SW480 (cell line): ENCODE measurements at places on chromosomes 6 and 20.

- no peak for DNase-seq
Measured at GRCh38 chr6:135901774-135902524, 50.4 kb downstream of the PDE7B start.

GRCh38 chr6:85283436-85283835 is 166.4 kb upstream of the NT5E start:
- no peak for DNase-seq

- DNase-seq: no peak
Measured at GRCh38 chr6:38673397-38674165, 29.4 kb downstream of the GLO1 start.

DNA sequence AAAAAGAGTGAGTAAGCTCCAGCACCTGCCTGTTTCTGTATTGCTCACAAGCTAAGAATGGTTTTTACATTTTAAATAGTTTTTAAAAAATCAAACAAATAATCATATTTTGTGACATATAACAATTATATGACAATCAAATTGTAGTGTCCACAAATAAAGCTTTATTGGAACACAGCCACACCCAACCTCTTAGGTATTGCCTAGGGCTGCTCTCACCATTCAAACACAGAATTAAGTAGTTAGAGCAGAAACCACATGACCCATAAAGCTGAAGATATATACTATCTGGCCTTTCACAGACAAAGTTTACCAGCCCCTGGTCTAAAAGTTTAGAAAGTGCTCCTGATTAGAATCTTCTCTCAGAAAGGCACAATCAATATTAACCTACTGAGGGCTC is 11.2 kb downstream of the TNFRSF21 start:
- no peak for DNase-seq

DNA sequence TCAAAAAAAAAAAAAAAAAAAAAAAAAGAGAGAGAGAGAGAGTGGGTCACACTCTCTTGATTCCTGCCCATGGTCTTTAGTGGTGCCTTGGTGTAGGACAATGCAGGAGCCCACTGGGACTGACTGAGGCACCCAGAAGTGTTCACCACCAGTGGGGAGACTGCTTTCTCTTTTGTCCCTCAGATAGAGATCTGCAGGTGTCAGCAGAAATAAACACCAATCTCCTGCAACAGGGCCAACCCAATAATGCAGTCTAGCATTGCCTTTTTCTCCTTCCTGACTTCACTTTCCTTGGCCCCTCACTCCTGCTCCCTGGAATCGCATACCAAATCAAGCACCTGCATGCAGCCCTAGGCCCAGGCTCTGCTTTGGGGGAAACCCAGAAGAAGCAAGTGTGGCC is 39.0 kb upstream of the CCDC28A start:
- DNase-seq: no peak

- no peak for DNase-seq
Measured at GRCh38 chr6:157962601-157963302, 18.9 kb upstream of the SYNJ2 start.

DNA sequence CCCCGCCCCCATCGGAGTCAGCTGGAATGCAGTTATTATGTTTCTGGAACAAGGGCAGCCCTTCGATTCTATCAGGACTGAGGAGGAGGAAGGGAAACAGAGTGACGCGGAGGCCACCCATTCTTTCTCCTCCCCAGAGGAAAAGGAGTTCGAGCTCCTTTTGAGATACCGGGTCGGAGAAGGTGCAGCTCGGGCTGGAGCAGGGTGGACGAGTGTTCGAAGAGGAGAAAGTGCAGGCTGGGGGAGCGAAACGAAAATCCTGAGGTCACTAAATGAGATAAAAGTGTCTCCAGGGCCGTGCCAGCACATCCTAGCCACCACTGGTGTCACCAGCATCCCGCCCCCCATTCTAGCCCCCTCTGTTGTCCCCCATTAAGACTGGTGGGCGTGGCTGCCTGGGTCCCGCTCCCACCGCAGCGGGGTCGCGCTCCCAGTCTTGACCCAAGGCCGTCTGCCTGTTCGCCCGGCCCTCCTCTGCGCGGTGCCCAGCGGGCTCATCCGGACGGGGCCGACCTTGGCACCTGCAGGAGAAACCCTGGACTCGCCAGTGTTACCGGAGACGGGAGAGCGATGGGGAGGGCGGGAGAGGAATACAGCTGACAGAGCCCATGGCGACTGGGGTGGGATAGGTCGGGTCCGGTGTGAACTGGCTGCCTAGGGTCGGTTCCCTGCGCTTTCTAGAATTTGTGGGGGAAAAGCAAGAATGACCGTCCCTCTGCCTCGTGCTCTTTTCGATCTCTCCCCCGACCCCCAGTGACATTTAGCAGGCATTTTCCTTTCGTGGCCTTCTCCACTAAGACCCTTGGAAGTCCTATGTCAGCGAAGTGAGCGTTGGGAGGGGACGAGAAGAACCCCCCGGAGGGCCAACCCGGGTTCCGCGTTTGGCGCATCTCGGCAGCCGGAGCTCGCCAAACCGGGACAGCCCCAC is 16.2 kb downstream of the FOXA2 start:
- DNase-seq: no peak

DNA sequence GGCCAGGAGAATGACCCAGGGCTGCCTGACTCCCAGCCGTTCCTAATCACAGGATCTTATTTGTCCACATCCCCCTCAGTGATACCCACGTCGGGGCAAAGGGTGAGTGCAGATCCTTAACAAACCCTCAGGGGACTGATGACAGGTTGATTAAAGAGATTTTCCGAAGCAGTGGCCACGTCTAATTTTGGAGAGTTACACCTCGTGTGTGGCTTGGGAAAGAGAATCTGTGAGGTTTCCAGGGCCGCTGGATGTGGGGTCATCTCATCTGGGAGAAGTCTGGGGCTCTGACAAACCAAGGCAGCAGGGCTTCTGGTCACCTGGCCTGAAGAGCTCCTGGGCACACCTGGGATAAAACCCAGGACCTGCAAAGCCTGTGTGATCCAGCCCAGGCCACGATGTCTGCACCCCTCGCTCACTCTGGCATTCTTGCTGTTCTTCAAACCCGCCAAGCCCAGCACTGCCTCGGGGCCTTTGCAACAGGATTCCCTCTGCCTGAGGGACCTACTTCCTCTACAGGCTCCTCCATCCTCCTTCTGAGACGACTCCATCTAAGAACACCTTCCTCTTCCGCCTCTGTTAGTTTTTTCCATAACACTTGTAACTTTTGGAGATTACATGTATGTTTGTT is 4.7 kb downstream of the JPH2 start:
- no peak for DNase-seq

- no peak for DNase-seq
Measured at GRCh38 chr6:53641348-53641747, 24.2 kb downstream of the KLHL31 start.

DNA sequence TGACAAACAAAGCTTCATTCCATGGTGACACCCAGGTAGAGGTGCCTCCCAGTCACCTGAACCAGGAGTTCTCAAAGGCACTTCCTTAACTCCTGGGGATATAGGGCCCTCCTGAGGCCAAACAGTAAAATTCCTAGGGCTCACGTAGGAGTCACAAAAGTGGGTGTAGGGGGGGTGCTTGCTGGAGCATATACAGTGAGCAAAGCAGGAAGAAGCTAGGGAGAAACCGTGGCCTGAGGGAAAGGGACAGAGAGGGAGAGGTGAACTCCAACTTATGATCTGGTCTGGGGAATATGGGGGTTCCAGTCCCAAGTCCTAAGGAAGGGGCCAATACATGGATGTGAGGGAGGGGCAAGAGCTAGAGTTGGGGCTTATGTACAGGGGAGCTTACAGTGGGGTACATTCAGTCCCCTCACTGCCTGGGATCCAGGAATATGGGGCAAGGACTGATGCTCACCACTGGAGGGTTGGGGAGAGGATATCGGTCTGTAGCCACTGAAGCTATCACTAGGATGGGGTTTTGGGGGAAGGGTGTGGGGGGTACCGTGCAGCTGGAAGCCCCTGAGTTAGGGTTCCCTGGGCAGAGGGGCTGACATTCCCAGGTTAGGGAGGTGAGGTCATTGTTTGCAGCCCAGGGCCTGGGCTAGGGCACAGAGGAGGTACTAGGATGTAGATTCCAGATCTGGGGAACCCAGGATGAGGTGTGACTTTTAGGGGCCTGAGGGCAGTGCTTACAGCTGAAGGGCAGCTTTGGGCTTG is 950 bp downstream of the PEDS1 start:
- peak; percentile 57 for DNase-seq

DNA sequence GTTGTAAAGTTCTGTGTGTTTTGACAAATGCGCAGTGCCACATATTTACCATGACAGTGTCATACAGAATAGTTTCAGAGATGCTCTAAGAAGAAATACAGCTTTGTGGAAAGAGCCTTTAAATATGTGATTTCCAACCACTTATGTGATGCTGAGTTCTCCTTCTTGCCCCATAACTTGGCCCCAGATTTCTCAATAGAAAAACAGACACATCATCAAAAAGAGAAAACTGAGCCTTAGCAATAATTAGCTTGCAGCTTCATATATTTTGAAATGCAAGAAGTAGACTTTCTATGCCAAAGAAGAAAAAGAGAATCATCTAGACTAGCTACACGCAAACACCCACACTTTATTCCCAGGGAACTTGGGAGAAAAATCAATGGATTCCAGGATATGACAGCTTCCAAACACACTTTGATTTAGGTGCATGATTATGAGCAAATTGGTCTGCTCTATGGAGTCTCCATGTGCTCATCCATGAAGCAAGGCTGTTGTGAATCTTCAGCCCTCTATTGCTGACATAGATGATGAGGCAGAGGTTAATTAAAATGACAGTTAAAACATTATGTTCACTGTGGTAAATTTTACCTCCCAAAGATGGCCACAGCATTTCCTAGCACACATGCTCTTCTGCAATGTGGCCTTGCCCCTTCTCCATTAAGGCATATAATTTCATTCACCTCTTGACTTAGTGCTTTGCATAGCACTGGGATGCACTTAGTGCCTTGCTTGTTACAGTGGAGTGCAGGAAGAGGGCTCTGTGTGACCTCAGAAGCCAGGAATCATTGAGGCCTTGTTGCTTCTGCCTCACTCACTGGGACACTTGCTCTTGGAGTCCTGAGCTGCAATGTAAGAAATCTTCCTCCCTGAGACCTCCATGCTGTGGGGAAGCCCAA is 174.6 kb downstream of the SYNDIG1 start:
- no peak for DNase-seq

DNA sequence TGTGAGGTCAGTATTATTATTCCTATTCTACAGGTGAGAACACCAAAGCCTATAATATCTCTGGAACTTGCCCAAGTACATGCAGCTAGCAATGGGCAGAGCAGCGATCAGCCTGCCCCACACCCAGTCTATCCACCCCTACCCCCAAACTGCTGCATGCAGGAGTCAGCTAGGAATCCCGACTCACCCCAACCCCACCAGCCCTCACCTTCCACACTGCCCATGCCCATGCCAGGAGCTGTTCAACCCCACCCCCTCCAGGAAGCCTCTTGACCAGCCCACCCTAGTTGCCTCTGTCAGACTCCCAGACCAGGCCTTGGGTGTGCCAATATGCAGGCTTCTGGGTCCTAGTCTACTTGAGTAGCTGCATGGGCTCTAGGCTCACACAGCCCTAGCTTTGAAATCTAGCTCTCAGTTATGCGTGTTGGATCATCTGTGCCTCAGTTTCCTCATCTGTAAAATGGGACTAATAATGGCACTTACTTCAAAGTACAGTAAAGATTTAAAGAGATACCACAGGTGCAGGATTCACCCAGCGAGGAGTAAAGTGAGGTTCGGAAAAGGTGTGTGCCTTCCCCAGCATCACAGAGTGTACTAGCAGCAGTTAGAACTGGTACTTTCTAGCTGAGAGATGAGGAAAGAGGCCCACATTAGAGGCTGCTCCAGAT is 173.2 kb downstream of the VEGFA start:
- no peak for DNase-seq

DNA sequence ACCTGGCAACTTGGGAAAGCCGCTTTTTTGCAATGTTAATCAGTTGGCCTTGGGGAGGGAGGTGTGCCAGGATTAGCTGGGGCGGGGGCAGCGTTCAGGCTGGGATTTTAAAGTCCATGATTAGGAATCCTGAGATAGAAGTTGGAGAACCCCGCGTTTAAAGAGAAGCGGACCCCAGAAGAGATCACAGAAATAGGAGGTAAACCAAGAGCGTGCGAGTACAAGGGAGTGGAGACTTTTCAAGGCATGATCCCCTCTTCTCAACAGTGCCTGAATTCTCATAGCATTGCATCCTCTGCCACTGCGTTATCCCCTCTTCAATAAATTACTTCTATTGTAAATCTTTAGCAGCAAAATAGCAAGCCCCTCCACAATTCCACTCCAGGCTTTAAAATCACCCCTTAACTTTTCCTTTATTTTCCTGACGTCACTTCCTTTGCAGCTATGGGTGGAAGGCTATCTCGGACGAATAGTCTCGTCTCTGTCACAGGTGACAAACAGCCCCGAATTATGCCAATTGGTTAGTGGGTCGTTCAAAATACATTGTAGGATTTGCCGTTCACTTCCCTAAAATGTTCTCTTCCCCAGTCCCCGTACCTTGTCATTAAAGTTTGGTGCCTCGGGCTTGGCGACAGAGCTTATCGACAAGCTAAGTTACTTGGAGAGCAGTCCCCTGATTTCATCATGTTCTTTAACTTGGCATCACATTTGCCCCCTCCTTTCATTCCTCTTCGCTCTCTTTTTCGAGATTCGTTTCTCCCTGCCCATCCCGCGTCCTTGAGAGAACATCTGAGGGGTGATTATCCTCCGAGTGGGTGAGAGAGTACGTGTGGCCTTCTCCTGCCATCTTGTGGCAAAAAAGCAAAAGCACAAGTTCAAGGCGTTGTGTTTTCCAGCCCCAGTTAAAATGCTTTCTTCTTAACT is 17.1 kb downstream of the OR2B2 start:
- peak; percentile 81 for DNase-seq

GRCh38 chr6:143399176-143399575 is 51.3 kb downstream of the ADAT2 start:
- DNase-seq: no peak

DNA sequence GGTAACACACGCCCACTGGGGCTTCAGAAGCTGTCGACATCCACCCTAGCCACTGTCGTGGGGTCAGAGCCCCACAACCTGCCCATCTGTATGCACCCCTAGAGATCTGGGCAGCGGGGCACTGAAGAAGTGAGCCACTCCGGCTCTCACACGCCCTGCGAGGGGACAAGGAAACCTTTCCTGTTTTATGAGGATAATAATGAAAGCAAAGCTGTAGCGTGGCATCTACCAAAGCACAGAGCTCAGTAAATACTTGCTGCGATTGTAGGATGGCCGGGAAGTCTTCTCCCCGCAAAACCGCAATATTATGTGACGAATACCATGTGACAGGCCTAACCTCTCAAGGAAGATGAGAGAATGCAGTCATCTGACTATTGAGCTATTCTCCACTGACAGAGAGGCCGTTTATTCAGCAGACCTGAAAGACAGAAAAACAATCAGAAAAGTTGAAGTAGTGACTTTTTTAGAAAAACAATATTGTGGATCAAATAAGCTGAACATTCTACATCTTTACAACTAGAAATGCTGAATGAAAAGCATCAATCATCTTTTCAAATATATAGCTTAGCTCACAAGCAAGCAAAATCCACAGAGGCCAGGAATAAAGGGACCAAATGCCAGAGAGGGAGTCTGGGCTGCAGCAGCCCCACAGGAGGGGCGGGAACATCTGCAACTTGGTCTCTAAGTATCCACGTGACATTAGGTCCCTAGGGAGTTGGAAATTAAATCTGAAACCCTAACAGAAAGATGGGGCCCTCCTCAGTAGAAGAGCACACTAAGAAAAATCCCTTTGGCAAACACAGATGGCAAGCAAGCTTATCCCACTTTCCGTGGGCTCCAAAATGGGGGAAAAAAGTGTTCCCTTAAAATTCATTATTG is 207.8 kb downstream of the TTLL2 start:
- no peak for DNase-seq
